ENCODE measurements at places on chromosomes 7 and 10. TPM values are rescaled to one million over a fixed set of nuclear protein-coding genes. Genes with fewer than 3 reads are reported as not detected.

TWIST1 gene
- total RNA-seq: 45.0 TPM

KIF11 gene
- 21.7 TPM for total RNA-seq

IRF5 gene
- not detected for total RNA-seq

WAC gene
- 66.5 TPM for total RNA-seq

KCNIP2 gene
- 1.2 TPM for total RNA-seq

CUEDC2 gene
- 51.8 TPM for total RNA-seq

SPDYE16 gene
- total RNA-seq: not detected

All from subcutaneous preadipocyte (primary cell).